ENCODE measurements at places on chromosomes 12 and 14.

- no peak for DNase-seq
Measured at GRCh38 chr12:67275380-67275913, 6.3 kb downstream of the CAND1 start.

GRCh38 chr12:24760162-24760561 lies 188.7 kb downstream of the BCAT1 start:
- DNase-seq: no peak

DNA sequence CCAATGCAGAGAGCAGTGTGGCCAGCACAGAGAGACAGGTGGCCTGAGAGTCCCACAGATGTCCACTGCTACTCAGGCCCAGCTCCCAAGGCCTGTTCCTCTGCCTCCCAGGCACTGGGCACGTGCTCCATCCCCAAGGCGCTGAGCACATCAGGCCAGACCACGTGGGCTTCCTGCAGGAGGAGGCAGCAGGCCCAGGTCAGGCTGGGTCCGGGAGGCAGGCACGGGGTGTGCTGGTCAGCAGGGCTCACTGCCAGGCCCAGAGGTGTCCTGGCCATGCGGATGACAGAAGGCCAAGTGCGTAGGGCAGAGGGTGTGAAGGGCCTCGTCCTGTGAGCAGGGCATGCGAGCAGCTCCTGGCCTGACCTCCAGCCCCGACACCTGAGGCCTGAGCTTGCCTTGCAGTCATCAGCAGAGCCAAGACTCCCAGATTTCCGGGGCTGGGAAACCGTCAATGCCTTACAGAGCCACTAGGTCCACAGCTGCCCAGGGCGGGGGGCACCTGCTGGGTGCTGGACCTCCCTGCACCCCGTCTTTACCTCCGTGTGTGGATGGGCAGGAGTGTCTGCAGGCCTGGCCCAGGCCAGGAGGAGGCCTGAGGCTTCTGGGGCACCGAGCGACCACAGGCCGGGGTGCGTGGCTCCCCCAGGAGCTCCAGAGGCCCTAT lies 14.9 kb downstream of the TRMT61A start:
- no peak for DNase-seq

- no peak for DNase-seq
Measured at GRCh38 chr12:20489645-20490044, 121.3 kb downstream of the PDE3A start.

- DNase-seq: no peak
Measured at GRCh38 chr14:65243766-65244442, 141.6 kb upstream of the MAX start.

DNA sequence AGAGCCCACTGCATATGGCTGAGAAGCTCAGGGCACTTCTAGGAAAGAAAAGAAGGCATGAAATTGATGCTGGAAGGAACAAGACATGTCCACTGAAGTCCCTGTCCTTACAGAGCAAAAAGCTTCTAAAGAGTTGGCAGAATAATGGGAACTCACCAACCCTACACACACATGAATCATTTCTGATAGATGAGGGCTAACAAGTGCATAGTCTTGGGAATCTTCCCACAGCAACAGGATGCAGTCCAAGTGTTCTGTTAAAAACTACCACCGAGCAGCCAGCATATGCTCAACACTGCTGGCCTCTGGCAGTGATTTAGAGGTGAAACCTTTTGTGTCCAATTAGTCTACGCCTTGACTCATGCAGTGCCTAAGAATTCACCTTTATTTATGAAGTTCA lies 44.8 kb downstream of the RHOJ start:
- DNase-seq: peak; percentile 33

DNA sequence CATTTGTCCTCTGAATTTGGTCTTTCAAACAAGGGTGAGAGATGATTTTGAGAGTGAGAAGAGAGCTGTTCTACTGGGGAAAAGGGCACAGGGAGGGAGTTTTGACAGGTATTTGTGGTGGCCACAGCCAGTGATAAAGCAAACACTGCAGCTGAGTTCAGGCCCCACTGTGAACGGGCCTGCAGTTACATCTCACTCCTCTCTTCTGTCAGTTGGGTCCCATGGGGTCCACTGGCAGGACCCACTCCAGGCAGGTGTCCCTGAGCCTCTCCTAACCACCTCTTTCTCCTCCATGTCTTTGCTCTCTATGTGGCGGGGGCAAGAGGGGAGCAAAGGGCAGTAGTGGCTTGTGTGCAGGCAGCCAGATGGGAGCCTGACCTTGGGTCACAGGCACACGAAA lies 294.8 kb downstream of the APAF1 start:
- DNase-seq: no peak

- no peak for DNase-seq
Measured at GRCh38 chr12:694734-695503, 31.7 kb upstream of the NINJ2 start.

- no peak for DNase-seq
Measured at GRCh38 chr12:52230364-52231281, 2.4 kb upstream of the KRT7 start.

- DNase-seq: no peak
Measured at GRCh38 chr14:99393059-99393655, 87.5 kb downstream of the SETD3 start.

GRCh38 chr14:30873308-30874119 lies 845 bp upstream of the COCH start:
- peak; percentile 16 for DNase-seq

GRCh38 chr14:89648510-89648909 lies 231.5 kb upstream of the FOXN3 start:
- DNase-seq: no peak

GRCh38 chr12:56687223-56688128 lies 608 bp downstream of the PTGES3 start:
- no peak for DNase-seq

GRCh38 chr14:32329146-32329545 lies at the start of gene AKAP6:
Gene AKAP6 (plus strand): TSS chr14:32329298. CDS start chr14:32433494, 104,196 bp downstream.
- DNase-seq: no peak

DNA sequence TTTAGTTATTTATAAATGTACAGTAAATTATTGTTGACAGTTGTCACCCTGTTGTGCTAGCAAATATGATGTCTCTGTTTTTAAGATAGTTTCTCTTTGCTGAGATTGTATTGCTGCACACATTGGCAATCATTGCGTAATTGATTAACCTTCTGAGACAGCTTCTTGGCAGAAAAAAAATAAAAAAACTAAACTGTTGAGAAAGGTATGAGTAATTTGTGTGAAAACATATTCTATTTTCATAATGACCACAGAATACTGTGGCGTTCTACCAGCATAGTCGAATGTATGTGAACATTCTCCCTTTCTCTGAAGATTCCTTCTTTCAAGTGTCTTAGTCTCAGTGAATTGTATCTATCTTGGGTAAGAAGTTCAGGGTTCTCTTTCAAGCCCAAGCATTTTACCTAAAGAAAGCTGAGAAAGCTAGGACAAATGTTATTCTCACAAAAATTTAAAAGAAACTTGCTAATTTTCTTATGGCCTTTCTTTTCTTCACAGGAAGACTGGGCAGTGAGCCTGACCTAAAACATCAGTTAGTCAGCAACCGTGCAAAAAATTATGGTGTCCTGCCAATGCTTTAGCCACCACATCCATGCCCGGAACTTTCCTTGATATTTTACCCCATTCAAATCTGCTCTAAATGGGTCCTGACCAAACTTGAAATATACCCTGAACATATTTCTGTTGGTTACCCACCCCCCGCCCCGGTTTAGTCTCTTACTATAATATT lies 69.0 kb upstream of the REP15 start:
- DNase-seq: no peak

GRCh38 chr14:81449114-81449513 lies 49.0 kb upstream of the STON2 start:
- DNase-seq: peak; percentile 75

DNA sequence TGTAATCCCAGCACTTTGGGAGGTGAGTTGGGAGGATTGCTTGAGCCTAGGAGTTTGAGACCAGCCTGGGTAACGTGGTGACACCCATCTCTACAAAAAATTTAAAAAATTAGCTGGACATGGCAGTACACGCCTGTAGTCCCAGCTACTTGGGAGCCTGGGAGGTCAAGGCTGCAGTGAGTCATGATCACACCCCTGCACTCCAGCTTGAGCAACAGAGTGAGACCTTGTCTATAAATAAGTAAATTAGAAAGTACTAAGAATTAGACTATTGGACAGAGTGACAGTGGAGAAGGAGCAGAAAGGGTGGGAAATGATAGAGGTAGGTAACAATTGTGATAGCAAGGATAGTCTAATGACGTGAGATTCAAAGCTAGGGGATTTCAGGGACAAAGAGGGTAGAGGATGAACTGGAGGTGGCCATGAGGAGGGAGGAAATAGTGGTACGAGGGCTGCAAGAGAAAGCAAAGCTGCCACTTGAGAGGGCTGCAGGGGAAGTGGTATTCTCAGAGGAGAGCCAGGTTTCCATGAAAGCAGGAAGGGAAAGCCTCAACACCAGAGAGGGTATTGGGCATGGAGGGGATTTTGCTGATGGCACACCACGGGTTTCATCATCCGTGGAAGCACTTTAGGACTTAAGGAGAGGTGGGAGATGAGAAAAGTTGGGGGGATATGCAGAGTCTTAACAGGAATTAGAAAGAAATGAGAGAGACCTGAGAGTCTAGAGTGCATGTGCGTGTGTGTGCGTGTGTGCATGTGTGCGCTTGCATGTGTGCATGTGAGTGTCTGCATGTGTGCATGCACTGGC lies 85.6 kb downstream of the SYNE2 start:
- no peak for DNase-seq

DNA sequence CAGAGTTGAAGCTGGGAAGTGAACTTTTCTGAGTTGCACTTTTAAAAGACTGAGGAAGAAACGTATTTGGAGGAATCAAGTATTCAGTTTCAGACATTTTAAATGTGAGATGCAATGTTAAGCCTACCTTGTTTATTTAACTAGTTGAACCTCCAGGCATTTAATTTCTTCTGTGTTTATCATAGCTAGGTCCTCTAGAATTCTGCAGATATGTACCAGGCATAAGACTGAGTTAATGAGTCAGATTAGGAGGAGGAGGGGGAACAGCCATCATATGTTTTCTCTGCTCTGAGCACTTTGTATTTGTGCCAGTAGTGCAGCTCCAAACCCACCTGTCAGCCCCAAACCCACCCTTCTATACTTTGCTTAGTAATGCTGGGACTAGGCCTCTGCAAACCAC lies 16.4 kb upstream of the SAMD4A start:
- DNase-seq: no peak

GRCh38 chr12:107875786-107876185 lies 101.3 kb downstream of the ASCL4 start:
- DNase-seq: no peak

DNA sequence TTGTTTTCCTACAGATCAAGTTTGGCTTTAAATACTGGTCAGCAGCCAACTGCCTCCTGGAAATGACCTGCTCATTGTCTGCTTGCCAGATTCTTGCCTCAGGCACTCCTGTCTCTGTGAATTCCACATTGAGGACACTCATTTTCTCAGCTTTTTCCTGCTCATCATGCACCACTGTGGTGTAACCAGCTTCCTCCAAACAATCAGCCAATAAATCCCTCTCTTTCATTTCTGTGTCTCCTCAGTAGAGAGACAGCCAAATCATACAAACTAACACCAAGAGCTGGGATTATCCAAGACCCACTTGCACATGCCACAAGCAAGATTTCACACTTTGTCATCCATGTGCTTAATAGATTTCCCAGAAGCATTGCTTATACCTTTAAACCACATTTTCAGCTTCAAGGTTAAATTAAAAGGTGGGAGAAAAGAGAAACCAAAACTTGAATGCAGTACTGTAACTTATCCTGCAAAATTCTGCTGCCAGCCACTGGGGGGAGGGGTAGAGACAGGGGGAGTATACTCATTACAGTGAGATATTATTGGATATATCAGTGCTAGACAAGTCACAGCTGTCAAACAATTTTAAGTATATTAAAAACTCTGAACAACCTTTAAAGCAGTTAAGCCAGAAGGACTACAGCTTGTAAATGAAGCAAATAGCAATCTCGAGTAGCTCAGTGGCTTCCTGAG lies 105.0 kb downstream of the PPP2R5E start:
- DNase-seq: peak; percentile 73

GRCh38 chr14:89576145-89576927 lies 159.3 kb upstream of the FOXN3 start:
- DNase-seq: no peak

GRCh38 chr12:67456431-67456901 lies 187.3 kb downstream of the CAND1 start:
- peak; percentile 99 for DNase-seq

DNA sequence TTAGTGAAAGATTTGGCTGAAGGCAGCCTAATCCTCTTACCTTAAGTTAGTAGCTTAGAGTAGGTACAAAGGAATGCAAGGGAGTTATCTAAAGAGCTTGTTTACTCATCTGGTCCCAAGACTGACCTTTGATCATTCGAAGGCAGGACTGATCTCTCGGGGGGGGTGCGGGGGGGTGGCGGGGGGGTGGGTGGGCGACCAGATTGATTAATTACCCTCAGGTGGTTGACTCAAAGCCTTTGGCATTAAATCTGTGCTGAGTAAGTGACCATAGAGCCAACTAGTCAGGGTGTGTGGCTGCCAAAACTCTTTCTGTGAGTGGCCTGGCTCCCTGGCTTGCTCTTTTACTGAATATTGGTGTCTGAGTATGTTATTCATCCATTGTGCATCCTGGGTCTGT lies 731.9 kb upstream of the FBXO33 start:
- DNase-seq: no peak

GRCh38 chr12:54195737-54196347 lies 7.1 kb upstream of the SMUG1 start:
- no peak for DNase-seq

DNA sequence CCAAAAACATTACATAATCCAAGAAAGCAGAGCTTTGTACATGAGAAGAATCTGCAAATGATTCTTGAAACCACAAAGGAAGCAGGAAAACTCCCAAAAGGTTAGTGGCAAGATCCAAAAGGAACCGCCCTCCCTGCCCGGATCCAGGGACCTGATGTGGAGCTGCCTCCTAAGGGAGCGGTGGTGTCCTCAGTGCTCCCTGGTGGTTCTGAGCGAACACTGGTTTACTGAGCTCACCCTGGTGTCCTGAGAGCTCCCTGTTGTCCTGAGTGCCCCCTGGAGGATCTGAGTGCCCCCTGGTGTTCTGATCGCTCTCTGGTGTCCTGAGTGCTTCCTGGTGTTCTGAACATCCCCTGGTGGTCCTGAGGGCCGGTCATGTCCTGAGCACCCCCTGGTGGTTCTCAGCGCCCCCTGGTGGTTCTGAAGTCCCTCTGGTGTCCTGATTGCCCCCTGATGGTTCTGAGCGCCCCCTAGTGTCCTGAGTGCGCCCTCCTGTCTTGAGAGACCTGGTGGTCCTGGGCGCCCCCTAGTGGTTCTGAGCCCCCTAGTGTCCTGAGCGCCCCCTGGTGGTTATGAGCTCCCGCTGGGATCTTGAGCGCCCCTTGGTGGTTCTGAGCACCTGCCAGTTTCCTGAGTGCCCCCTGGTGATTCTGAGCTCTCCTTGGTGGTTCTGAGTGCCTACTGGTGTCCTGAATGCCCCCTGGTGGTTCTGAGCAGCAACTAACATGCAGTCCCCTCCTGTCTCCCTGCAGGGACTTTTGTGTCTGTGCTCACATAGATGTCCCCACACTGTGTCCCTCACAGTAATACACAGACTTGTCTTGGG lies 891.1 kb downstream of the TMEM121 start:
- DNase-seq: no peak

GRCh38 chr12:50110762-50111351 lies 1.2 kb upstream of the COX14 start:
- no peak for DNase-seq
